Stimulated activated CD8-positive, alpha-beta memory T cell treated with anti-CD3 and anti-CD28 coated beads, Interleukin-15, amount 100 ng/mL, for 24 hours (primary cell): ENCODE measurements at places on chromosomes 6 and 20.

- no peak for DNase-seq
Observed at GRCh38 chr6:104729433-104729832, 130.3 kb downstream of the HACE1 start.

GRCh38 chr6:46491628-46492547, 639 bp upstream of the RCAN2 start:
- no peak for DNase-seq

DNA sequence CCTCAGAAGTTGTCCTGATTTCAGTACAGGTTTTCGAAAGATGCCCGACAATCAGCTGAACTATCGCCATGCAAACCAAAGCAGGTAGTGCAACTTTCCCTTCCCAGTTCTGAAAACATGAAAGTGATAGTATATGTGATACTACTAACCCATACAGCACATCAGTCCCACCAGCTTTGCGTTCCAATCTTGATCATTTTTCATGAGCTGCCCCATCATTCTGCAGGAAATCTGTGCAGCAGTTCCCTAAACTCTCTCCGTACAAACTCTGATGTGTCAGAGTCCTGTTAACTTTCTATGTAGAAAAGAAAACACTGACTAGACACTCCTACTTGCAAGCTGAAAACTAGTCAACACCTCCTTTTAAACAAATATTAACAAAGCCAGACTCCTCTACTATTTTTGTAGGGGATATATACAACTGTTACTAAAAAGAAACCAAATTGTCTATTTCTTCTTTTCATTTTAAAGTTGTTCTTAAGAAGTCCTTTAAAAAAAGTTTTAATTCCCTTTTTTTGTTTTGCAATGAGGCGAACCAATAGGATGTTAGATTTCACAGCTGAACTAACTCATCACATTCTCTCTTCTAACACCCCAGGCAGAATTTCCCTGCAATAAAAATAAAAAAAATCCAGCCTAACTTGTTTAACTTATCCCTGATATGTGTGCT, 99.6 kb upstream of the DST start:
- no peak for DNase-seq

- DNase-seq, result no peak
Observed at GRCh38 chr6:84892671-84893070, 128.3 kb upstream of the TBX18 start.

GRCh38 chr20:35511814-35512420, 17.5 kb downstream of the C20orf173 start:
- DNase-seq, result no peak
